ENCODE measurements at places on chromosomes 5 and 9. TPM values are rescaled to one million over a fixed set of nuclear protein-coding genes. Genes with fewer than 3 reads are reported as not detected.

Gene GNA14
- total RNA-seq, result not detected

Gene KIF20A
- 38.7 TPM for total RNA-seq

Gene PTAR1
- total RNA-seq, result 13.2 TPM

Gene KIF24
- total RNA-seq, result 3.7 TPM

Gene CCNJL
- 11.3 TPM for total RNA-seq

Gene NR4A3
- total RNA-seq, result 1.6 TPM

Gene MEIKIN
- not detected for total RNA-seq

Gene CARD9
- total RNA-seq, result 0.34 TPM

Gene CDO1
- not detected for total RNA-seq

Gene PLEKHG4B
- total RNA-seq, result 1.5 TPM

Gene TMEM252
- total RNA-seq, result not detected

Gene TMOD1
- total RNA-seq, result 2.0 TPM

Gene UGT3A2
- total RNA-seq, result not detected

Gene PHF24
- 0.19 TPM for total RNA-seq

Gene TXNDC8
- not detected for total RNA-seq

Gene NR5A1
- total RNA-seq, result 0.11 TPM

Gene PCDHB11
- total RNA-seq, result not detected

Gene THBS4
- total RNA-seq, result 0.22 TPM

Gene SLC6A19
- 0.32 TPM for total RNA-seq

Gene PRLR
- 0.02 TPM for total RNA-seq

Gene MARCOL
- total RNA-seq, result not detected

Gene FOXD4
- 0.34 TPM for total RNA-seq

Gene ABCA1
- 4.3 TPM for total RNA-seq

Gene HTR4
- total RNA-seq, result not detected

Gene RUFY1
- total RNA-seq, result 27.8 TPM

Gene AK8
- total RNA-seq, result 1.1 TPM

Gene OLFM1
- total RNA-seq, result 10.5 TPM

Gene PCDHGC3
- 6.6 TPM for total RNA-seq

Gene DBH
- total RNA-seq, result not detected

Gene ORM2
- total RNA-seq, result not detected

Gene IRX1
- not detected for total RNA-seq

Gene MARCHF6
- 86.4 TPM for total RNA-seq

Gene PCDHGA5
- total RNA-seq, result 0.16 TPM

Gene C5orf52
- not detected for total RNA-seq

Gene KCNIP1
- total RNA-seq, result not detected

Gene GFRA3
- 0.05 TPM for total RNA-seq

Gene IER5L
- 37.6 TPM for total RNA-seq

Gene THG1L
- 27.0 TPM for total RNA-seq

Gene PCDHGA12
- total RNA-seq, result not detected

Gene SPATA6L
- total RNA-seq, result 1.9 TPM

Gene CDKN2B
- not detected for total RNA-seq

Gene CBY3
- total RNA-seq, result not detected

Gene CCL27
- total RNA-seq, result not detected

Gene CNTNAP3B
- total RNA-seq, result 10.3 TPM

Gene SAXO1
- not detected for total RNA-seq

Gene EGFL7
- total RNA-seq, result 51.5 TPM

Gene SECISBP2
- total RNA-seq, result 16.1 TPM

Gene CER1
- total RNA-seq, result not detected

Gene PHYHD1
- total RNA-seq, result 0.38 TPM

Gene BAAT
- total RNA-seq, result 0.56 TPM

Gene HMHB1
- total RNA-seq, result not detected

Gene SPATA31C1
- total RNA-seq, result not detected

Gene MUSK
- total RNA-seq, result not detected

Gene PHYKPL
- total RNA-seq, result 7.7 TPM

Gene TMEFF1
- 0.59 TPM for total RNA-seq

Gene ALDH1A1
- 5,648 TPM for total RNA-seq
